B cell (primary cell): ENCODE measurements at places on chromosomes 12 and 14. TPM values are rescaled to one million over a fixed set of nuclear protein-coding genes. Genes with fewer than 3 reads are reported as not detected.

Gene TPH2
- polyA plus RNA-seq, result not detected in 2 replicates

Gene IFNG
- 0.24 and 0.29 TPM in 2 replicates for polyA plus RNA-seq

Gene FAM181A
- polyA plus RNA-seq, result not detected in 2 replicates

Gene OTOGL
- not detected in 2 replicates for polyA plus RNA-seq

Gene SLC2A14
- 2.5 and 8.5 TPM in 2 replicates for polyA plus RNA-seq

Gene NANOG
- polyA plus RNA-seq, result not detected in 2 replicates

Gene ENDOU
- 0.03 and 0.14 TPM in 2 replicates for polyA plus RNA-seq

Gene COCH
- 11.6 and 24.5 TPM in 2 replicates for polyA plus RNA-seq

Gene SLC17A8
- polyA plus RNA-seq, result not detected in 2 replicates

Gene EXOC3L4
- polyA plus RNA-seq, result not detected in 2 replicates
